ENCODE measurements at places on chromosomes 16 and 17.

GRCh38 chr16:3431779-3432219 lies 11.5 kb downstream of the ZNF597 start:
- no peak for DNase-seq

DNA sequence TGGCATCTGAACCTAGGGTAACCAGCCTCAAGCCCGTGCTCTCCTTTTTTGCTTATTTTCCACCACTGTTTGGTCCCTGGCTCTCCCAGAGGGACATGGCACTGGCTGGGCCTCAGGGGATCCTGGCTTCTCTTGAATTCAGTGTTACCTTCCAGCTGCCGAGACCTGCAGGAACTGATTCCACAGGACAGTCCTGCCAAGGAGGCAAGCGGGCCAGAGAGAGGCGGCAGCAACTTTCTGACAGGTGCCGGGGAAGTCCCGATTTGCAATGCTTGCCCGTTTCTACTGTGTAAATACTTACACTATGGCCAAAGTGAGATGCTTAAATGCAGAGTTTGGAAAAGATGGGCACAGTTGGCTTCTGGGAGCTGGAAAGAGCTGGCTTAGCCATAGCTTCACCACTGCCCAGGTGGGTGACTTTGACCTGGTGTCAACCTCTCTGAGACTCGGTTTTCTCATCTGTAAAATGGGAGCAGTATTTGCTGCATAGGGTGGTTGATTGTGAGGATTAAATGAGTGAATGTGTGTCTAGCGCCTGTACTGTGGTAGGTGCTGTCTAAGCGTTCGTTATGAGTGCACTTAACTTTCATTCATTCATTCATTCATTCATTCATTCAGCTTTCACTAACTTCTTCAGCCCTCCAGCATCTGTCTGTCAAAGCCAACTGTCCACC lies 124.9 kb downstream of the CMIP start:
- no peak for DNase-seq

GRCh38 chr17:80852476-80853015 lies 139.1 kb upstream of the CHMP6 start:
- DNase-seq, result no peak

DNA sequence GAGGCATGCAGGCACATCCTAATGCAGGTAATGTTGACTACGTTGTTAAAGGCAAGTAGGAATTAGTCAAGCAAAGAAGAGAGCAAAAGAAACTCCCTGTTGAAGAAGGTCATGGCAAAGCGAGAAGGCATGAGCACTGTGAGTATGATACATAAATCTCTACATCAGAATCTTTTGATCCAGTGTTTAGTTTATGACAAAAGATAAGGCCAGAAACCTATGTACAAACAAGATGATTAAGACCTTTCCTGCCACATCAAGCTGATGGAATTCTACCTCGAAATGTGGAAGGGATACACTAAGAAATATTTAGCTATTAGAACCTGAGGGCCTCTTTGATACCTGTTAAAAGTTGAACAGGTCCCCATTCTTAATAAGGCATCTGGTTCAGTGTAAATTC lies 20.2 kb downstream of the SYCE1L start:
- no peak for DNase-seq

- DNase-seq, result no peak
Observed at GRCh38 chr17:65017207-65017774, 39.2 kb downstream of the GNA13 start.

DNA sequence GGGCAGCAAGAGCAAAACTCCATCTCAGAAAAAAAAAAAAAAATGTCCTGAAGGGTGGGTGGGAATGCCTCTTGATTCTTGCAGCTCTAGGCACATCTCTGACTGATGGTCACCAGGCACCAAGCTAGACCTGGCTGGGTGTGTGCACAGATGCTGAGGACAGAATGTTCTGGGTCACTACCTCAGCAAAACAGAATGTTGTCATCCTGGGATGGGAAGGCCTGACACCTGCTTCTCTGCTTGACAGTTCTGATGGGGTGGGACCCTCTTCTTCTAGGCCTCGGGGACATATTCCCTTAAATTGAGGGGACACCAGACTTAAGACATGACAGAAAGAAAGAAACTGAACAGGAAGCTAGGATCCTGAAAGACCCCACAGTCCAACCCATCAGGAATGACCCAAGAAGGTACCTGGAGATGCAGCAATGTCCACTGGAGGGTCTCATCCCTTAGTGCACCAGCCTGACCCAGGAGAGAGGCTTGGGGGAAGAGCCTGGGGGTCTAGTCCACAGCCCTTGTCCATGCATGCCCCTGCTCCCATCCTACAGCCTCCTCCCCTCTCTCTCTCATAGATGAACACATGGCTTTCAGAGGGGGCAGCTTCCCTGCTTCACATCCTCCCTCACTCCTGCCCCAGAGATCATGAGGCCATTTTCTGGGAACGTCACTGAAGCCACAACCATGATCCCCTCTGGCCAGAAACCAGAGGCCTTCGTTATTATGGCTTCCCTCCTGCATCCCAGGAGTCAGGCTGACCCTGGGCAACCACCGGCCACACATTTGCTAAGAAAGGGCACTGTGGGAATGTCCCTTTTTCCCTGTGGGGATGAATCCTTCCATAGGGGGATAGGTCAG lies 3.8 kb upstream of the STAT5B start:
- no peak for DNase-seq

DNA sequence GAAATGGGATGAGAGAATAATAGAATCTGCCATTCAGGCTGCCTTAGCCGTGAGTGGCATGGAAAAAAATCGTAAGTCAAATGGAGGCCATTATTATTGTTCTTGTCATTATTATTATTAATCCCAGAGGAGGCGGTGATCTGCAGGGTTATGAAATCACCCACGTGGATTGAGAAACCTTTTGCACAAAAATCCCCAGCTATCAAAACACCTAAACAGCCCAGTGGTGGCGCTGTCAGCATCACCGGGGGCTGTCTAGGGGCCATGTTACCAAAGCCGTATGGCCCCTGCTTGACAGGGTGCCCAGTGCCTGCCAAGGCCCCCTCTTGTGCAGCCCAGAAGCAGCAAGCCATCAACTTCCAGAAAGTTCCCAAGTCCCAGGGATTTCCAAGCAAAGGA lies 25.2 kb downstream of the CNGB1 start:
- DNase-seq, result no peak
